ENCODE measurements at places on chromosomes 1 and 21.

DNA sequence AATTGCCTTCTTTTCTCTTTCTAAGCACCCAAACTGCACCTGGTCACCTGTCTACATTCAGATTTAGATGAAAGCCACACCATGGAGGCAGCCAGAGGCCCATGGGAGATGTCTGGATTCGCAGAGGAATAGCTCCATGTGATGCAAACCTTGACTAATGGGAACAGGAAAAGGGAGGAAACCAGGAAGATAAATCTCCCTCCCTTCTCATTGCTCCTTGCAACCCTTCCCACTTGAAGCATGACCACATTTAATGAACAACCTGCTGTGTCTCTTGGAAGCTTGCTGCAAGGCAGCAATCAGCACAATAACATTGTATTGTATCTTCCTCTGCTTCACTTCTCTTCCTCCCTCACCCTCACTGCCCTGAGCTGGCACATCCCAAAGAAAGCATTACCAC lies 42.6 kb upstream of the KLF17 start:
- no peak for DNase-seq

- DNase-seq = no peak
Observed at GRCh38 chr21:32508558-32508957, 76.8 kb downstream of the TCP10L start.

DNA sequence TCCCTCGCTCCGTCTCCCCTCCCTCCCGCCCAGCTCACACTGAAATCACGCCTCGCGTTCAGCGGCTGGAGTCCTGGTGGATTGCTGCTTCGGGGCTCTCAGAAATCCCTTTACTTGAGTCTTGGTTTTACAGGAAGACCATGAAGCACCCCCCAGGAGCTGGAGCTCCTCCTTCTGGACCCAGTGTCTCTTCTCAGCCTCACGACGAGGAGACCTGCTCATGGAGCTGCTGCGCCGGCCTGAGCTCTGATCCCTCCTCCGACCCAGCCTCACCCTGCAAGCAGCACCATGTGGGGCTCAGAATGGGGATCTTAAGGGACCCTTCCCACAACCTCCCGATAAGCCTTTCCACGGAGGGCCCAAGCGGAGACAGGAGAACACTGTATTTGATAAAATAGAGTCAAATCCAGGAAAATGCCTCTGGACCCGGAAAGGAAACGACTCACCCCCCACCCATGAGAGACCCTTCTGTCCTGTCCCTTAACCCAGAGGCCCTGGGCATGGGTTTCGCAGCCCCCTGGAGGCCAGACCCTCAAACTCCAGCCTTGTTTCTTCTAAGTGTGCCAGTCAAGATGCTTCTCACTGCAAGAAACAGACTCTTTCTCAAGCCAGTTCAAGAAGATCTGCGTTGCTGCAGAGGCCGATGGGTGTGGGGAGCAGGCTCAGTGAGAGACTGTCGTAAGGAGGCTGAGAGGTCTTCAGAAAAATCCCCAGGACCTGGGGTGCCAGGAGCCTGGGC lies 26.1 kb downstream of the PDE9A start:
- no peak for DNase-seq

- no peak for DNase-seq
Observed at GRCh38 chr1:183628537-183628936, 7.0 kb downstream of the ARPC5 start.

GRCh38 chr1:49408346-49408745 lies 615.4 kb downstream of the AGBL4 start:
- no peak for DNase-seq

DNA sequence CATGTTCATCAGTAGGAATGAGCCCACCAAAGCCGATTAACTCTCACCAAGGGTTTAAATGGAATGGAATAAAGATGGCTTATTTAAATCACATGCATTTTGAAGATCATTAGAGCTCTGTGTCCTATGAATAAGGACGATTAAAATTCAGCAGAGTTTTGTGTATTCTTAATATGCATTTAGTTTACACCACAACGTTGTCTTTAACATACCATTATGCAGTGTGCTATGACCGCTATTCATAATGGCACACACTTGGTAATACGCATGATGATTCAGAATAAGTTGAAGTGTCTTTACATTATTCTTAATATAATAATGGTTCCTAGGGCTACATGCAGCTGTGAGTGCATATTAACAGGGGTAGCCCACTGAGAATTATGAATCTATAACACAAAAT lies 190.7 kb downstream of the PTBP2 start:
- no peak for DNase-seq

DNA sequence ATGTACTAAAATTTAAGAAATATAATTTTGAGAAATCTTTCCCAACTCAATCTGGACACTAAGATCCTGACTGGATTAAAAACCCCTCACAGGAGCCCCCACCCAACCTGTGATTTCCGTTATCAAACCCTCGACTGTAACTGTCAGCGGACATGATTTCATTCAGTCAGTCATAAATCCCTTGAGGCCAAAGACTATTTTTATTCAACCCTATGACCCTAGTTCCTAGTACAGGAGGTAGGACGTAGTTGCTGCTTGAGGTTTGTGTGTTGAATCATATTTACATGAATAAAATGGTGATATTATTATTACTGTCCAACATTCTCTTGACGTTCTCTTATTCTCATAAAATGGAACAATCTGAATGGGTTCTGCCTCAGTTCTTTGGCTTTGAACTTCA lies 73.1 kb upstream of the DYNLT5 start:
- no peak for DNase-seq

DNA sequence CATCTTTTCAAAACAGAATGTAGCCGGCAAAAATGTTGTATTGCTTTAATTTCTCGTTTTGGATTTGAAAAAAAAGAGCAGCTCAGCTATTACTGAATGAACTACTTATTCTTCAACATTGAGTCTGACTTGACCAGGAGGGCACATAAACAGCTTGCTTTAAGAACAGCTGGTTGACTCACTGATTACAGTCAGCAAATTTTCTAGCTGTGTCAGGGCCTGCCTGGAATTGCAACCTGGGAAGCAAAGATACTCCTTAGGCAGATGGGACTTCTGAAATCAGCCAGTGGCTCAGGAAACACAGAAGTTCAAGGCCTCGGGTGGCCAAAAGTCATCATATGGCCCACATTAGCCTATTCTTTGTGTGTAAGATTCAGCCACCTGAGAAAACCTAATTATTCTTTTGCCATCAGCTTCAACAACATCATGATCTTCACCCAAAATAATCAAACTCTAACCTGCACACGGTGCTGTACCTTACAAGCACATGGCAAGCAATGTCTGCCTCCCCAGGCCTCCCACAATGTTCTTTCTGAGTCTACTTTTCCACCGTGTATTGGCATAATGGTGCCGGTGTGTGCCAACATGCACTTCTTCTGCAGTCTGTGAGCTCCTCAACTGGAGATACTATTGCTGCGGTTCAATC lies 307.2 kb downstream of the HHIPL2 start:
- no peak for DNase-seq

- DNase-seq = no peak
Observed at GRCh38 chr1:172917972-172918371, 132.8 kb downstream of the TNFSF18 start.

GRCh38 chr1:96096613-96097321 lies 624.8 kb upstream of the PTBP2 start:
- DNase-seq = no peak

- DNase-seq = no peak
Observed at GRCh38 chr1:227299241-227299627, 19.1 kb downstream of the CDC42BPA start.

GRCh38 chr1:25503551-25504426 lies 39.6 kb upstream of the LDLRAP1 start:
- no peak for DNase-seq

- DNase-seq = no peak
Observed at GRCh38 chr1:38728585-38728908, 131.0 kb downstream of the RRAGC start.

GRCh38 chr1:92900539-92900938 lies 60.7 kb downstream of the DIPK1A start:
- DNase-seq = no peak

DNA sequence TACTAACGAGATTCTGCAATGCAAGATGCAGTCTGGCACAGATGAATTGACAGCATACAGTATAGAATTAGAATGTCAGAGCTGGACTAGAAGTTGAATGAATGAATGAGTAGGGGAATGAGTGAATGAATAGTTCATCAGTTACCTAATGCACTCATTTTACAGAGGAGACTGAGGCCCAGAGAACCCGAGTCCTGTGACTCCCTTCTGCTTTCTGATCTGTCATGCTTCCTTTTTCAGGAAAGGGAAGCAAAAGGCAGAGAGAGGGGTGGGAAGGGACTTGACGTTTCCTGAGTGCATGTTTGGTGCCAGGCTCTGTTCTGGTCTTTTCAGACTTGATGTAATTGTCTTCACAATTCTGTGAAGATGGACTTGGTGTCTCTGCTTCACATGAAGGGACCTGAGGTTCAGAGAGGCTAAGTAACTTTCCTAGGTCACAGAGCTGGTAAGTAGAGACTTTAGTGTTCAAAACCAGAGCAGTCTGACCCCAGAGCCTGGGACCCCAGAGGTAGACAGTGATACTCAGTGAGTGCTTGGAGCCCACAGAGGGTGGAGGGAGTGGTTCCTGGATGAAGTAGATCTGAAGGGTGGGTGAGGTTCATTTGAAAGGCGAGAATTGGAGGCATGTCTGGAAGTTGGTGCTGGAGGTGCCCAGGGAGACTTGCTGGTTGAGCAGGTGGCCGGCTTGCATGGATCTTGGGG lies 8.0 kb upstream of the MEX3A start:
- DNase-seq = no peak

GRCh38 chr1:180482425-180483275 lies 19.7 kb downstream of the ACBD6 start:
- DNase-seq = no peak

DNA sequence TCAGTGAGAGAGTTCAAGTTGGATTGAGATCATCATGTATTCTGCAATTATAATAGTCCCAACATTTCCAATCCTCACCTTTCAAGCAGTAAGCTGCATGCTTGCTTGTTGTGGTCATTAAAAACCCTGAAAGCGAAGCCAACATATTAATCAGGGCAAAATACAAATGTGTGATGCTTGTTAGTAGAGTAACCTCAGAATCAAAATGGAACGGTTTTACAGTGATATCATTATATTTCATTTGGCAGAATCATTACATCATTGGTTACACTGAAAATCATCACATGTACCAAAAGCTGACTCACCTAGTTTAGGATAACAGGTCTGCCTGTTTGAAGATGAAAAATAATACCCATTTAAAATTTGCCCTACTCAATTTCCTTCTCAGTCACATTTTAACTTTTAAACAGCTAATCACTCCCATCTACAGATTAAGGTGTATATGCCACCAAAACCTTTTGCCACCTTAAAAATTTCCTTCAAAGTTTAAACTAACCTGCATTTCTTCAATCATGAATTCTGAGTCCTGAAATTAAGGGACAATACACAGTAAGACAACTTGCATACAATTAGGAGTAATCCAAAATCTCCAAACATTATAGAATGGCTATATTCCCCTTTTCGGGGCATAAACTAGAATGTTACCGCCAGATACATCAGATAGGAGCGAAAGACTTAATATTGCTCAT lies 3.5 kb downstream of the GAS5 start:
- no peak for DNase-seq

GRCh38 chr1:248808876-248809275 lies 16.8 kb downstream of the SH3BP5L start:
- DNase-seq = no peak

GRCh38 chr1:228811712-228812305 lies 76.5 kb downstream of the RHOU start:
- DNase-seq = no peak

- no peak for DNase-seq
Observed at GRCh38 chr1:201011616-201012015, 11.9 kb downstream of the KIF21B start.

DNA sequence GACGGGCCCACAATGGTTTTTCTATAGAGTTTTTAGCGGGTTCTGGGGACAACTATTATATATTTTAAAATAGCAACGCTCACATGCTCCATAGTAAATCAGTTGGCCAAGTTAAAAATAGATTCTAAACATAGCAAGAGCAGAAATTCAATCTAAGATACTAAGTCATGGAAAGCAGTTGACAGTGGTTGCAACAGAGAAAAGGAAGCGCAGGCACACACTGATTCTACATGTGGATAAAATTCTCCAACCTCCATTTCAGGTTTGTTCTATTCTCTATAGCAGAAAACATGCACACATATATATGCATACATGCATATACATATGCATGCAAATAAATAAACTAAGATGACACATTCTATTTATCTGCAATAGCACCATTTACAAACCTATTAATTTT lies 89.6 kb upstream of the HNRNPU start:
- DNase-seq = no peak

DNA sequence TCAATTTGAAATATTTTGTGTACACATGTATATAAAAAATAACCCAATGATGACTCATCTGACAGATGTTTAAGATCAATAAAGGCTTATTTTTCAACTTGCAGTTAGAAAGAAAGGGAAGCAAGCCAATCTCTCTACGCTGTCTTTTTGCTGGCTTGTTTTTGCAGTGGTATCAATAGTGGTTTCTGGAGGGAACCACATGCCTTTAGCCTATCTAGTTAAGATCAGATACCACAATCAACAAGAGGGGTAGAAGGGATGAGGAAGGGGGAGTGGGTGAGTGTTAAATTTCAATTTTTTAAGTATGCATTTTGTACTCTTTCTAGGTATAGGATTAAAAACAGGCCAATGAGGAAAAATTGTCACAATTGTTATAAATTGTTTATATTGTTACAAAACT lies 276.2 kb downstream of the KCNH1 start:
- DNase-seq = no peak

GRCh38 chr1:212944229-212944901 lies 6.0 kb upstream of the VASH2 start:
- DNase-seq = no peak

- no peak for DNase-seq
Observed at GRCh38 chr1:116075575-116075974, 35.6 kb upstream of the MAB21L3 start.

DNA sequence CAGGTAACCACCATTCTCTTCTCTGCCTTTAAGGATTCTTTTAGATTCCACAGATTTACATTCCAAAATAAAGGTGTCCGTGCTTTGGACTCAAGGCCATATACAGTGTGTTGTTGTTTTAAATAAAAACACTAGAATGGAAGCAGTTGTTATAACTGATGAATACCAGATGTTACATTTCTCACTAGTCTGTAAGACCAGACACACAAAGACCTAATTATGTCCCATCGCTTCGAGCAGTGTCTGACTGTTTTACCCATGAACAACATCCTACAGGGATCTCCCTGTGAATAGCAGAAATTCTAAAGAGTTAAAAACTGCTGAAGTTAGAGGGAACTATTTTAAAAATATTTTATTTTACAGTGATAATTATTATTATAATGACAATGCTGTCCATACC lies 574.7 kb upstream of the ZP4 start:
- no peak for DNase-seq

DNA sequence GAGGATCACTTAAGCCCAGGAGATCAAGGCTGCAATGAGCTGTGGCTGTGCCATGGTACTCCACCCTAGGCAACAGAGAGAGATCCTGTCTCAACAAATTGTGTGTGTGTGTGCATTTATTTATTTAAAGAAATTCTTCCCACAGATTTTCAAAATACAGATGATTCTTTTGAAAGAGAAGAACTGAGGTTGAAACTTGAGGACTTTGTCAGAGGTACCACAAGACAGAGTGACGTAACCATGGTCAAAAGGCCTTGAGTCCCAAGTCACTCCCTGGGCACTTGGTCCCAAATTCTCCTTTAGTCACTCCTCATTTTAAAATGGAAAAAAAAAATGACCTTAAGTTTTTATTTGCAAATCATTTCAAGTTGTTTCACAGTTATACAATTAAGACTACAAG lies 57.4 kb downstream of the TIAM1 start:
- no peak for DNase-seq
